ENCODE measurements at places on chromosomes 7 and 10. TPM values are rescaled to one million over a fixed set of nuclear protein-coding genes. Genes with fewer than 3 reads are reported as not detected.

The SCIN gene
- 14.7 TPM for total RNA-seq

The FOXI2 gene
- total RNA-seq, result 0.21 TPM

DNA sequence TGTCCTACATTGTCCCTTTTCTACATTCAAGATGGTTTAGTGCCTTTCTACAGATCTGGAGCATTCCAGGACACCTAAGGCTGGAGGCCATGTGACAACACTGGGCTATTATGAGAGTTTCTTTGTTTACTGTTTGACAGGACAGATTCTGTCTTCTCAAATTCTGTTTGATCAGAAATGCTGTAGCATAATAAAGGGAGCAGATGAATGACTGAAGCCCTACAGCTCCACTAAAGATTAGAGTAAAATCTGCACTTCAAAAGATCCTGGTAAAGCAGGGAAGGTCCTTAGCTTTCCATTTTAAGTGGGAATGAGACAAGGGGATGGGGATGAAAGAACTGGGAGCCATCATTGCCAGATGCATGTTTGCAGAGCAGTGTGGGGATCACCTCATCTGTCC, 38.4 kb downstream of the TMEM229A start:
- no peak for DNase-seq

DNA sequence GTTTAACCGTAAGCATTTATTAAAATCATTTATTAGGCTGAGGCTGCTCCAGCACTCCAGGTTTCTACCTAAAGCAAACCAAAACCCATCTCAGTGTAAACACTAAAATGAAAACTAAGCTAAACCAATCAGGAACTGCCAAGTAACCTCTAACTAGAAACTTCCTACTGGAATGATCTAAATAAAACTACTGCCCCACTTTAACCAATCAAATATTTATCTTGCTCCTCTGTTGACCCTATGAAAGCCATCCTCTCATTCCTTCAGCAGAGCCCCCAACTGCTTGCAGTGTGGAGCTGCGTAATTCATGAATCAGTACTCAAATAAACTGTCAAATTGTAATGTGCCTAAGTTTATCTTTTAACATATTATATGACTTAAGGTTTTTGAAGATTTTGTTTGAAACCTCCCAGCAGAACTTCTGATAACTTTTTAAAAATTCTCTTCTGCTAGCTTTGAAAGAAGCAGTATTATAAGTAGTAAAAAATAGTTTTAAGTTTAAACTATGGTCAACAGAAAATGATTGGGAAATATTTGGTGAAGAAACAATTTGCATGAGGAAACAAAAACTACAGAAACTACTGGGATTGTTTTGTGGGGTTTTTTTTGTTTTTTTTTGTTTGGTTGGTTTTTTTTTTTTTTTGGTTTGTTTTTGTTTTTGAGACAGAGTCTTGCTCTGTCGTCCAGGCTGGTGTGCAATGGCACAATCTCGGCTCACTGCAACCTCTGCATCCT, 47.4 kb downstream of the GPR37 start:
- DNase-seq, result no peak

DNA sequence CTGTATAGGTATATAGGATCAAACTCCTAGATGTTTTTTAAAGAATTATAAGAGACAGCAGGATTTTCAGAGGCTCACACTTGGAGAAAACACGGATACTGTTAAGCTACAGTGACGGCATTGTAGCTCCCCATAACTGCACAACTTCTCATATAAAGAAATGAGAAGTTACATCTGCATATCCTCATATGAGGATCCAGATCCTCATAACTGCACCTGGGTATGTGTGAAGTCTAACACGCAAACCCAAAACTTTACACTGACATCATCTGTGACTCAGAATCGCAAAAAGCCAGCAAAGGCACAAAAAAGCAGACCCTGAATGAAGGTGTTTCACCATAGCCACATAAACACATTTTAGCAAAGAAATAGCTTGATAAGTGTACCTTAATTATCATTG, 34.1 kb downstream of the NEBL start:
- DNase-seq, result no peak

DNA sequence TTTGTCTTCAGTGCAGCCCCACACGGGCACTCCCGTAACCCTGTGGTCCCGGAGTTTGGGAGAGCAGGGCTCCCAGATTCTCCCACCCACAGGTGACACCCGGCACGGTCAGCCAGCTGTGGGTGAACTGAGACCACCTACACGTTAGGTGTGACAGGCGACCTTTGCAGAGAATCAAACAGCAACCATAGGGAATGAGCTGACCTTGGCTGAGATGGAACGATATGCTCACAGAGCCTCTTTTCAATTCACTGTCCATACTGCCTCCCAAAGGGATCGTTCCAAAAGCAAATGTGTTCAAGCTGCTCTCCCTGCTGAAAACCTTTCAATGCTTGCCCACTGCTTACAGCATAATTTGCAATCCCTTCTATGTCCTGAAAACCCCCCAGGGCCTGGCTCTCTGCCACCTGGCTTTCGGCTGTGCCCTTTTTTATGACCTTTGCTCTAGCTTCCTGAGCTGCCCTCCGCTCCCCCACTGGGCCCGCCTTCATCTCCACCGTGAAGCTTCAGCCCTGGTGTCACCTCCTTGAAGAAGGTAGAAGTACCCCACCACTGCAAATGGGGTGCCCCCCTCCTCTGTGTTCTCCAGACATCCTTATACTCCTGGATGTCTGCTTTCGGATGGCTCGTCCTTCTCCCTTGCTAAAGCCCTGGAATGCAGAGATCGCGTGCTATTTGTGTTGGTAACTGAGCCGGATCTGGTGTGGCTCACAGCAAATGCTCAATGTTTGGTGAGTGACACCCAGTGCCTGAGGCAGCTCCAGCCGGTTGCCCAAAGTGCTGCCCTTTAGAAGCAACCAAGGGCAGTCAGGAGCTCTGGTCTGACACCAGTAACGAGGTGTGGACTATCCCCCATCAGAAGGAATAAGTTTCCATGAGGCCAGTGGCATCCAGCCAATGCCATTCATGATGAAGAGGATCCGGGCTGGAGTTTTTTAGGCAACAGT, 90.4 kb downstream of the KIAA1549 start:
- DNase-seq, result no peak

DNA sequence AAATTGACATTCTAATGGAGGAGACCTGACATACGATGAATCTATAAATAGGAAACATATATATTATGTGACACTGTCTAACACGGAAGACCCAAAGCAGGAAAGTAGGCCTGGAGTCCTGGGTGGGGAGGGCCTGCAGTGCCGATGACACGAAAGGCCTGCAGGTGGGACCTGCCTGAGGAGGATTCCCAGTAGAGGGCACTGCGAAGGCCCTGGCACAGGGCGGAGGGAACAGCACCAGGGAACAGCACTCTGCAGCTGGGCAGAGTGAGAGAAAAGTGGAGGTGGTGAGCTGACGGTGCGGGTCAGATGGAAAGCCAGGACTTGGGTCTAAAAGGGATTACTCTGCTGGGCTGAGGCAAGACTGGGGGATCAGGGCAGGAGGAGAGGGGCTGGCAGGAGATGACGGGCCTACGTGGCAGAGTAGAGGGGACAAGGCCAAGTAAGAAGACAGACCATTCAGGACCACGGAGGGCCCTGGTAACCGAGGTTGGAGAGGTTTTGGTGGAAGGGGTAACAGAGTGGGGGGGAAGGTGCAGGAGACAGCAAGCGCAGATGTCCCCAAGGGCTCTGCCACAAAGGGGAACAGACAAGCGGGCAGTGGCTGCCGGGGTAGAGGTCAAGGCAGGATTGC, 8.1 kb downstream of the ZNF746 start:
- no peak for DNase-seq

DNA sequence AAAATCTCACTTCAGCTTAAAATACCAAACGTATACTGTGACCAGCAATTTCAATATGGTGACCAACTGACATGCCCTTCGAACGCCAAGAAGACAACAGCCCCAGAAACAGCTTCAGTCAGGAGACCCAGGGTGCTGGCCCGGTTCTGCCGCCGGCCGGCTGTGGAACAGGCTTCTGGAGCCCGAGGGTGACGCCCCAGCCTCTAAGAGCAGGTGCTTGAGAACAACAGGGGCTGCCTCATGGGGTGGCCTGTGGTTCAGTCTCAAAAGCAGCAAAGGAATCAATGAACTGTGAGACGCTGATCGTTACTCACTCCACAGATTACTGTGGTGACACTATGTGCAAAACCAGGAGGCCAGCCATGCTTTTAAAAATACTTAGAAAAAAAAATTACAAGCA, 17.3 kb downstream of the GPER1 start:
- DNase-seq, result no peak

- no peak for DNase-seq
These were observed 253.6 kb downstream of the ELFN1 start for GRCh38 chr7:1923409-1924257.

The ELAPOR2 gene
- 5.3 TPM for total RNA-seq

DNA sequence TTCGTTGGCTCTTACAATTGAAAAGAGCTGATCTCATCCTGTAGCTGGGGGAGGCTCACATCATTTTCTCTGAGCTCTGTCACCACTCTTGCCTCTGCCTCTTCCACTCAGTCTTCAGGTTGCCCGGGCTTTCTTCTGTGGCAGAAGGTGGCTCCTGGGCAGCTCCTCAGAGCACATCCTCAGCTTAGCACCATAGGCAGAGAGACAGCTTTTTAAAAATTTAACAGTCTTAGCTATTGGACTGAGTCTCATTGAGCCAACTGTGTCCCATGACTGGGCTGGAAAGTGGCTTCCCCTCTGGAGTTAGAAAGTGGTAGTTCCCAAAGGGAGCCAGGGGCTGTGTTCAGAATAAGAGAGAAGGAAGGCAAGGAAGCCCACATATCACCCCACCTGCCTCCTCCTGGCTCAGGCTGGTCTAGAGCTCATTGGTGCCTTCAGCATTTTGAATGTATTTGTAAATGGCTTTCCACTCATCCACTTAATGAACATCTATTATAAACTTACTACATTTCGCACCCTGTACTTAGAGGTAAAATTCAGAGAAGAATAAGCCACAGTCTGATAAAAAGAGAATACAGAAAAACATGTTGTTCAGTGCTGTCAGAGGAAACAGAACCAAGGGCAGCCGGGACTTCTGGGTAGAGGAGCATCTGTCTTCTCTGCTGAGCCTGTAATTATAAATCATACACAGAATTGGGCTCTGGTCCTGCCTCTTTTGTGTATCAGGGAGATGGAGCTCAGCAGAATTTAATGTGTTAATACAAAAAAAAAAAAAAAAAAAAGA, 119.3 kb downstream of the WDFY4 start:
- DNase-seq, result no peak

- no peak for DNase-seq
These were observed 316.9 kb upstream of the PLXDC2 start for GRCh38 chr10:19499291-19499770.

The CYP2C8 gene
- total RNA-seq, result not detected

The MAT1A gene
- total RNA-seq, result not detected

- DNase-seq, result no peak
These were observed 99.4 kb downstream of the CALD1 start for GRCh38 chr7:134878746-134879357.

The IQUB gene
- 0.21 TPM for total RNA-seq

DNA sequence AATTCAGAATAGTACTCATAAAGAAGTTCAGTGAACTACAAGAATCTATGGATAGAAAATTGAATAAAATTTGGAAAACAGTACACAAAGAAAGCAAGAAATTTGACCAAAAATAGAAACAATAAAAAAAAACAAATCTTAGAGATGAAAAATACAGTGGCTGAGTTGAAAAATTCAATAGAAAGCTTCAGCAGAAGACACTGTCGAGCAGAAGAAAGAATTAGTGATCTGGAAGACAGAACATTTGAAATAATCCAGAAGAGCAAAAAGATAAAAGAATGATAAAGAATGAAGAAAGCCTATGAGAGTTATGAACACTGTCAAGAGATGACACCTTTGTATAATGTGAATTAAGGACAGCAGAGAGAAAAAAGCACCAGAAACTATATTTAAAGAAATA, 480.6 kb downstream of the SDK1 start:
- DNase-seq, result no peak

The ADAM22 gene
- total RNA-seq, result 1.4 TPM

DNA sequence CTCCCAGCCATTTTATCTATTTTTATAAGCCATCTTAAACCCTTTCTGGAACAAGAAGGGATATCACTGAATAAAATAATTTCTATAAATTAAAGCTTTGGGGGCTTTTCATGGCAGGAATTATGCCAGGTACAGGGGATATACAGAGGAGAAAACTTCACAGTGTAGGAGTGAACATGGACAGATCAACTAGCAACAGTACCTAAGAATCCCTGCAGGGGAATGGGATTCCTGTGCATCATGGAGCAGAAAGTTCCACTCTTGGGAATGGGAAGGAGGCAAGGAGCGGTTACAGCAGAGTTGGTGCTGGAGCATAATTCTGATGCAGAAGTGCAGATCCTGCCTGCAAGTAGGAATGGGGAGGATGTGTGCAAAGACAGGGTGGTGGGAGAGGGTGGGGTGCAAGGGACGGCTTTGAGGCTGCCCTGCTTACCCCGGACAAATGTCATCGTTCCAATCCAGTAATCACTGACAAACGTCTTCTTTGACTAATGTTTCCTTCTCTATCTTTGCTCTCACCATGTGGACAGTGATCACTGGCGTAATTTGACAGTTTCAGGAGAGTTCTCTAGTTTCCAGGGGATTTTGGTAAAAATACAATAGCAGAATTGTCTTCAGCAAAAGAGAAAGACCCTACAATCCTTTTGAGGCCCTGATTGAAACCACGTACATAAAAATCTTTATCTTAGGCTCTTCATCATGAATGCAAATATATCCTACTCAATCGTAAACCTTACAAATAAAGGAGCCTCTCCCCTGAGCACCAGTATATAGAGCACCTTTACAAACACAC, 196.7 kb downstream of the HECW1 start:
- no peak for DNase-seq

GRCh38 chr10:22599048-22599561, 115.3 kb downstream of the PIP4K2A start:
- no peak for DNase-seq

- DNase-seq, result no peak
These were observed 95.2 kb downstream of the CLEC2L start for GRCh38 chr7:139618482-139619366.

The SAMD9 gene
- total RNA-seq, result 2.0 TPM

The SLC18A3 gene
- not detected for total RNA-seq

The DPCD gene
- total RNA-seq, result 51.4 TPM

DNA sequence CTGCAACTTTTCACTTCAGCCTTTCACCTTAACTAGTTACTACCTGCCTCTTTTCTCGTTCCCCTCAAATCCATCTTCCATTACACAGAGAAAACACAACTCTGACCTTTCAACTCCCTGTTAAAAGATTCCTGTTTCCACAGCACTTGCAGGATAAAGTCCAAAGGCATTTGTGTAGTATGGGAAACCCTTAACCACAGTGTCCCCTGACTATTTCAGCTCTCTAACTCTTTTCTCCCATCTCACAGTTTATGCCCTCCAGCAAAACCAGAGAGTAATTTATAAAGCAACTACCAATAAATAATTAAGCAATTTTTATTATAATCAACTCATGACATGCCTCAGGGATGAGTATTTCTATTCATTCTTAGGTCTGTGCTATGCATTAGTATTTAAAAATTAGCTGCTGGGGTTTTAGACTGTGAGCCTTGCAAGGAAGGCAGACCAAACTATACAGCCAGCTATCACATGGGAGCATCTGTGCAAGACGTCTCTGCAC, 51.0 kb downstream of the COL1A2 start:
- no peak for DNase-seq

- DNase-seq, result no peak
These were observed 27.9 kb downstream of the RALA start for GRCh38 chr7:39651265-39651664.

The TMEM176A gene
- 18.9 TPM for total RNA-seq

- no peak for DNase-seq
These were observed 466.5 kb downstream of the PLXNA4 start for GRCh38 chr7:132109769-132110168.

GRCh38 chr10:132355754-132356153, 23.8 kb downstream of the LRRC27 start:
- DNase-seq, result no peak

The COBL gene
- 6.4 TPM for total RNA-seq

The CHRM2 gene
- total RNA-seq, result not detected

The FAM25G gene
- 3.2 TPM for total RNA-seq

GRCh38 chr7:107130487-107131220, 38.1 kb upstream of the HBP1 start:
- no peak for DNase-seq

Data from kidney epithelial cell (primary cell).